ENCODE measurements at places on chromosomes 3 and 15. TPM values are rescaled to one million over a fixed set of nuclear protein-coding genes. Genes with fewer than 3 reads are reported as not detected.

HYKK gene
- total RNA-seq = 4.1 TPM

VILL gene
- total RNA-seq = 0.16 TPM

P3H2 gene
- total RNA-seq = 166 TPM

CCR3 gene
- 0.66 TPM for total RNA-seq

SSR3 gene
- 233 TPM for total RNA-seq

C3orf49 gene
- not detected for total RNA-seq

EXD1 gene
- total RNA-seq = not detected

ALDH1A2 gene
- not detected for total RNA-seq

LMCD1 gene
- total RNA-seq = 15.6 TPM

LRRC34 gene
- not detected for total RNA-seq

MESP2 gene
- total RNA-seq = not detected

CCDC80 gene
- 58.4 TPM for total RNA-seq

SLC28A1 gene
- not detected for total RNA-seq

CCR9 gene
- total RNA-seq = not detected

CACNA1D gene
- not detected for total RNA-seq

TUSC7 gene
- total RNA-seq = not detected

HYPK gene
- 18.9 TPM for total RNA-seq

GOLGA6L4 gene
- 0.16 TPM for total RNA-seq

CD200R1 gene
- total RNA-seq = not detected

ZNF620 gene
- total RNA-seq = 0.69 TPM

FEZF2 gene
- not detected for total RNA-seq

SLITRK3 gene
- total RNA-seq = not detected

FILIP1L gene
- 27.0 TPM for total RNA-seq

GPR87 gene
- 0.29 TPM for total RNA-seq

ATP13A5 gene
- not detected for total RNA-seq

COLQ gene
- not detected for total RNA-seq

TMED3 gene
- total RNA-seq = 97.7 TPM

CCDC54 gene
- total RNA-seq = not detected

Measured in SJSA1 (cell line).